Right atrium auricular region (tissue), 2 donors: ENCODE measurements at places on chromosomes 4 and X. TPM values are rescaled to one million over a fixed set of nuclear protein-coding genes. Genes with fewer than 3 reads are reported as not detected.

DNA sequence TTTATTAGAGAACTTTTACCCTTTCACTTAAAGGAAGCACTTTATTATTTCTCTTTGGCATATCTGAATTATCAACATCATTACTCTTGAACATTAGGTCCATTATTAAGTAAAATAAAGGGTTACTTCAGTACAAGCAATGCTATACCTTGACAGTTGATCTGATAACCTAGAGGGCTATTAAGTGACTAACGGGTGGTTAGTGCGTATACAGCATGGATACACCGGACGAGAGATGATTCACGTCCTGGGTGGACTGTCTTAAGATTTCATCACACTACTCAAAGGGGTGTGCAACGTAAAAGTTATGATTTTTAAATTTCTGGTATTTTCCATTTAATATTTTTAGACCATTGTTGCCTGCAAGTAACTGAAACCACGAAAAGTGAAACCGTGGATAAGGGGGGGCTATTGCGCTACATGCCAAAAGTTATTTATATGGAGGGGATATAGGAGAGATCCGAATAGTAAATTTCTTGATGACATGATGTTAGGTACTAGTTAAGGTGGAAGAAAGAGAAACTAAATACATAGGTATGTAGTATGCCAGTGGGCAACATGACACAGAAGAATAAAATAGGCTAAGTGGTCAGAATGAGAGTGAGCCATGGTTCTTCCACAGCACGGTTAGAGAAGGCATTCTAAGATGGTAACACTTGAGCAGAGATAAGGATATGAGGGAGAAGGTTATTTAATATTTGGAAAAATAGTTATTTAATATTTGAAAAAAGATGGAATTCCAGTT, 230.8 kb upstream of the ANKRD50 start:
- H3K36me3 ChIP-seq: no peaks in the 10 kb centered on the region
- H3K27ac ChIP-seq: no peak overlapping the region
- H3K4me1 ChIP-seq: peaks cover 19% of the 10 kb centered on the region
- no peaks in the 10 kb centered on the region for H3K27me3 ChIP-seq
- no peak overlapping the region for H3K4me3 ChIP-seq
- no peak for DNase-seq

DNA sequence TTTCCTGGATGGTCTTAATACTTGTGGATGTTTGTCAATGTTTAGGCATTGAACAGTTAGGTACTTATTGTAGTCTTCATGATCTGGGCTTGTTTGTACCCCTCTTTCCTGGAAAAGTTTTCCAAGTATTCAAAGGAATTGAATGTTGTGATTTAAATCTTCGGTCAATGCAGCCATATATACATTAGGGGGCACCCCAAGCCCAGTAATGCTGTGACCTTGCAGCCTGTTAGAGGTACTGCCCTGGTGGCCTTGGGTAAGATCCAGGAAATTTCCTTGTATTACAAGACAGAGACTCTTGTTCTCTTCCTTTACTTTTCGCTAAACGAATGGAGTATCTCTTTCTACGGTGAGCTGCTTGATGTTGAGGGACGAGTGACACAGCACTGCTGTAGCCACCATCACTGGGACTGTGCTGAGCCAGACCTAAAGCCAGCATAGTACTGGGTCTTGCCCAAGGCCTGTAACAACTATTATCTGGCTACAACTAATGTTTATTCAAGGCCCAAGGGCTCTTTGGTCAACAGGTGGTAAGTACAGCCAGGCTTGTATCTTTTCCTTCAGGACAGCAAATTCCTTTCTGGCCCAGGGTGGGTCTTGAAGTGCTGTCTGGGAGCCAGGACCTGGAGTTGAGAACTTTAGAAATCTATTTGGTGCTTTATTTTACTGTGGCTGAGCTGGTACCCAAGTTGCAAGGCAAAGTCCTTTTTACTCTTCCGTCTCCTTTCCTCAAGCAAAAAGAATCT, 118.3 kb upstream of the ATOH1 start:
- no peak overlapping the region for H3K27ac ChIP-seq
- no peak overlapping the region for H3K4me3 ChIP-seq
- no peaks in the 10 kb centered on the region for H3K36me3 ChIP-seq
- no peak for DNase-seq
- no peaks in the 10 kb centered on the region for H3K4me1 ChIP-seq

- no peak overlapping the region for H3K27ac ChIP-seq
- H3K27me3 ChIP-seq: no peaks in the 10 kb centered on the region
- H3K4me1 ChIP-seq: no peaks in the 10 kb centered on the region
- no peaks in the 10 kb centered on the region for H3K36me3 ChIP-seq
- H3K4me3 ChIP-seq: no peak overlapping the region
- no peak for DNase-seq
Measured at GRCh38 chrX:150049647-150050046, 111.4 kb upstream of the EOLA2 start.

TLR3 gene
- 3.5 TPM for total RNA-seq

FRMD7 gene
- not detected for total RNA-seq
